Stimulated activated CD4-positive, alpha-beta T cell treated with anti-CD3 and anti-CD28 coated beads, Interleukin-15, amount 100 ng/mL, for 1 hour (primary cell): ENCODE measurements at places on chromosomes 4 and X.

DNA sequence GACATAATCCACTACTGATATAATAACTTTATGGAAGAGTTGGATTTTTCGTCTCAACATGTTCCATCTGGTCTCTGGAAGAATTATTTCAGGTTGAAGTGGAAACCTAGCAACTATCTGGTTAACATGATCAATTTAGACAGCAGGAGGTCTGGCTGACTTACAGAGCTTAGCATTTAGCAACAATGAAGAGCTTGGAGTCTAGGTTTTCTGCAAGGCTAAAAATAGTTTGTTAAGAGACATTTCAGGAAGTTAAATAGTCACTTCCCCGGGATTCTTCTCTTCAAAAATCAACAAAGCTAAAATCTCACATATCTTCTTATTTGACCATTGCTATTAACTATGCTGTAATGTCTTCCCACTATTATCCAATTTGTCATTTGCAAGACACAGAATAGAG is 418.6 kb upstream of the DIPK2B start:
- no peak for DNase-seq

DNA sequence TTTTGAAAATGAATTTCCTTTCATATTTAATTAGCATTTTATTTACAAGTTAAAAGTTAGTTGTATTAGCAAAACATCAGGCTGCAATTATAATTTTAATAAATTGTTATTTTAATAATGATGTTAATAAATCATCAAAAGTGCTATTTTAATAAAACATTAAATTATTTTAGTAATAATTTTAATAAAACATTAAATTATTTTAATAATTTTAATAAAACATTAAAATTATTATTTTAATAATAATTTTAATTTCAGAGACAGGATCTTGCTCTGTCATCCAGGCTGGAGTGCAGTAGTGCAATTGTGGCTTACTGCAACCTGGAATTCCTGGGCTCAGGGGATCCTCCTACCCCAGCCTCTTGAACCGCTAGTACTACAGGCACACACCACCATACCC is 10.8 kb downstream of the RAP2C start:
- no peak for DNase-seq

- DNase-seq: no peak
These were observed 54.2 kb downstream of the SCD5 start for GRCh38 chr4:82744284-82744968.

DNA sequence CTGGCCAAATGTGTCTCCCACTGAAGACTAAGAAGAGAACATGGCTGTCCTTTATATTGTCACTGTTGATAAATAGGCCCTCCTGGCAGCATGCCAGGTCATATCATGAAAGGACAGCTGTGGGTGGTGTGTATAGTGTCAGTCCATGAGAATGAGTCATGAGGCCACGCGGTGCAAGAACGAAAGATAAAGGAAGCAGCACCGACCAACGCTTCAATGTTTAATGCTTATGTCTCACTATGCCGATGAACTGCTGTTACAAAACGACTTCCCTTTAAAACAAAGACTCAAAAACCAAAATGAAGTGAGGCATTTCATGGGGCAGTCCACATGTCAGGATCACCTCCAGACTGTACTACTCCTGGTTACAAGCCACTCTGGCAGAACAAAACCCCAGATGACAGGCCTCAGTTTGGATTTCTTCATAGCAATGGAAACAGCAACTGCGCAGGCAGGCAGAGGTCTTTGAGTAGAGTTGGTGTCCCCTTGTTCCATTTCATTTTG is 5.2 kb upstream of the TCEANC start:
- peak; percentile 17 for DNase-seq

DNA sequence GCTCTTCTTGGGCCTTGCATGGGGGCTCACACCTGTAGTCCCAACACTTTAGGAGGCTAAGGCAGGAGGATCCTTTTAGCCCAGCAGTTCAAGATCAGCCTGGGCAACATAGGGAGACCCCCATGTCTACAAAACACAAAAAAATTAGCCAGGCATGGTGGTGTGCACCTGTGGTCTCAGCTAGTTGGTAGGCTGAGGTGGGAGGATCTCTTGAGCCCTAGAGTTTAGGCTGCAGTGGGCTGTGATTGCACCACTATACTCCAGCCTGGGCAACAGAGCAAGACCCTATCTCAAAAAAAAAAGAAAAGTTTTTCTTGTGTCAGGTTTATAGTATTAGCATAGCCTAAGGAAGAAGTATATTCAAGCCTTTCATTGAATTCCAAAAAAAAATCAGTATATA is 30.8 kb upstream of the FAM241A start:
- no peak for DNase-seq

DNA sequence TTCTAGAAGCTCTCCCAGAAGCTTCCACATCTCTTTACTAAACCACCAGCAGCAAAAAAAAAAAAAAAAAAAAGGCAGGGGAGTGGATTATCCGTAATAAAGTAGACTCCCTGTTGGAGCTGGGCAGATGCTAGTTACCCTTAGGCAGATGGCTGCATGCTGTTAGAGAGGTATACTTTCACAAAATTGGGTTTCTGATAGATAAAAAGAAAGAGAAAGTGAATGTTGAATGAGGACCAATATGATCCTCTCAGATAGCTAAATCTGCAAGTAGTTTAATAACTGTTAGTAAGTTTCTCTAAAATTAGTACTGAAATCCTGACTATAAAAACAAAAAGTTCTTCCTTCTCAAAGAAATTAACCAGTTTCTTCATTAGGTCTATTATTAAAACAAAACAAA is 195.4 kb downstream of the ANAPC10 start:
- no peak for DNase-seq

DNA sequence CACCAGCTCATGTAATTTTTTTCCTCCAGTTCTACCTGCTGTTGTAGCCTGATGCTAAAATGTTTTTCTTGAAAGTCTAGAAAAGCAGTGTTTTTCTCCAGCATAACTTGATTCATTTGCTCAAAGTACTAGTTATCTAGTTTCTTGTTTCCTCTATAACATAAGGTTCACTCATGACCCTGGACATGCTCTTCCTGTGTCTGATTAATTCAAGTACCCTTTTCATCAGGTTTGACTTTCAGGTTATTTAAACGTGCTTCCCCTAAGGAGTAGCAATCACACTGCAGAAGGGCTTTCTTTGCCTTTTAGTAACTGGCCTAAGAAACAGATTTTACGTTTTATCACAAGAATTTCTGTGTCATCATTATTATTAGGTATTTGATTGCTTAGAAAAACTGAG is 66.8 kb upstream of the EGFL6 start:
- DNase-seq: no peak

DNA sequence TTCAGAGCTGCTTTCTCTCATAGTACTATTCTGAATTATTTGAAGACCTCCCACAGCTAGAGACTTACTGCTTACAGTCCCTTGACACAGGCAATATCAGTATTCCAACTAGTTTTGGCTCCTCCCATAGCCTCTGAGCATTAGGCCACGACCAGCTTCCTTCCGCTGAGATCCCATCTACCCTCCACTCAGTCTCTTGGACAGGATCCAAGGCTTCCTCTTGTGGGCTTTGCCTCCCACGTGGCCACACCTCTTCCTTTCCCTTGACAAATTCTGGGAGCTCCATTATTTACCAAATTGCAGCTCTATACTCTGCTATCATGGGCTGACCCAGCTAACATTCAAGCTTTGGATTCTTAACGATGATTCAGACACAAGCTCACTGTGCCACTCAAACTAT is 470.4 kb upstream of the GALNT7 start:
- DNase-seq: no peak

DNA sequence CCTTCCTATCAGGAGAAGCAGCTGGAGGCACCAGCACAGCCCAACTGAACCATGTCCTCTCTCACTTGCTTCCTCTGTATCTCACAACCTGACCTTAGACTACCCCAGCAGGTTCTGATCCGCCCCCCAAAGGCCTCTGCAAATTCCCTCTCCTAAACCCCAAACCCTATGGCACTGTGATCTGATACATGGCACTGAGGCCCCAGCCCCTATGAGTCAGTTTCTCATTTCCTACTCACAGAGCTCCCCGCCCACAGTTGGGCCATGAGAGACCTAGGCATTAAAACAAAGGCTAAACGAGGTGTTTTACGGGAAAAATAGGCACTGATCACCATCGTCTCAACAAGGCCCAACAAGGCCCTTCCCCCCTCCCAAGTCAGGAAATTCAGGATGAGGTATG is 19.1 kb downstream of the SASH3 start:
- DNase-seq: no peak

- DNase-seq: no peak
These were observed 52.5 kb downstream of the SYNPO2 start for GRCh38 chr4:118941149-118941548.

DNA sequence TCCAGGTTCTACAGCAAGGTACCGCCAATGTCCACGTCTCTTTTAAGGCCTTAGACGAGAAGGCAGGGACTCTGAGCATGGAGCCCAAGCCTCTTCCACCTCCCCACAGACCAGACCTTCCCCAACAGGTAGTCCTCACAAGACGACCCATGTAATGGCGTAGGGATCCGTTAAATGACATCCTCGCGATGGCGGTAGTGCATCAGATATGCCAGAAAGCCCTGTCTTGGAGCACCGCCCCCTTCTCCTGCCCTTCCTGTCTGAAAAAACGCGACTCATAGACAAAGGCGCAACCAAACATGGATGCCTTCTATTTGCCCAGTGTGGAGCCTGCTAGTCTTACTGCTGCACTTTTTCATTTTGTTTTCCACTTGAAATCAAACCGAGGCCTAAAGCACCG is 185.4 kb downstream of the OR13H1 start:
- DNase-seq: no peak

DNA sequence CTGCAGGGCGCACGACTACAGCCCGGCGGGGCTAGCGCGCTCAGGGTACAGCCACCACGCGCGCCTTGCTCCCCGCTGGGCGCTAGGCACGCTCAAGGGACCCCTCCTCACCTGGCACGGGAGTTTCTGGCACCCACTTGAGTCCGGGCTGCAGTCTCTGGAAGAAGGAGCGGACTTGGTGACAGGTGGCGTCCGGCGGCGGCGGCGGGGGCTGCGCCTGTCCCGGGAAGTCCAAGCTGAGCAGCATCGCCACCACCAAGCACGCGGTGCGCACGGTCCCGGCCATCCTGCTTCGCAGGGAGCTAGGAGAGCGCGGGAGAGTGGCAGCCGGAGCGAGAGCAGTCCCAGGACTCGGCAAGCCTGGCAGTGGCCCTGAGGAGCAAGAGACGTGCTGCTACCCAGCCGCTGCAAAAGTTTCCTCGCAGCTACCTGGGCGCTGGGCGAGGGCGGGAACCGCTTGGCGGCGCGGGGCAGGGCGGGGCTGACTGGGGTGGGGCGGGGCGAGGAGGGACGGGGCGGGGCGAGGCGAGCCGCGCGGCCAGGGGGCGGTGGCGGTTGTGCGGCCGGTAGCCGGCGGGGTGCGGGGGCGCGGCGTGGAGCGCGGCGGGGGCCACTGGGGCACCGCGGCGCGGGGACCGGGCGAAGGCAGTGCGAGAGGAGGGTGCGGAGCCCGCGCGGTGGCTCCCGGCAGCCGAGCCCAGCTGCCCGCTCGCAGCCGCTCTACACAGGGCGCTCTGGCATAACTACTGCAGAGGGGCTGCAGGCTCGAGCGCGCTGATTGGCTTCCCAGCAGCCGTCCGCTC is at the start of gene GPC3:
Gene GPC3, minus strand, starts transcription at position 431 of the 803 bp plus-strand sequence.
- DNase-seq: peak; percentile 12

DNA sequence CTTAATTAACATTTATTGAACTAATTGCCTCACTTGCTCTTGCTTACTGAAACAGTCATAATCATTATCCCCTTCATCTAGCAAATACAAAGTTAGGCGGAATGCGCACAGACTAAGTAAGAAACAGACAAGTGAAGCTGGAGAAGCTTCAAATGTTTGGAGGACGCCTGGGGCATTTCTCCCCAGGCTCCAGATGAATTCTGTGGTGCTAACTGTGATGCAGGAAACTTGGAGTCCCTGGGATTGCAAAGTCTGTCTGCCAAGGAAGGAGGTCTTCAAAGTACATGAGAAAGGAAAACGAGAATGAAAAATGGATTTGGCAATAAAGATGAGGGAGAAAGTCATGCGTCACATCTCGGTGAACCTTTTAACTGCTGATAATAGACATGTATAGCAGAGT is 23.6 kb upstream of the MFAP3L start:
- no peak for DNase-seq

GRCh38 chr4:60652933-60653332 is 547.2 kb upstream of the ADGRL3 start:
- no peak for DNase-seq

- no peak for DNase-seq
These were observed 60.9 kb downstream of the ADGRA3 start for GRCh38 chr4:22454955-22455354.

- no peak for DNase-seq
These were observed 2038.9 kb upstream of the ADGRL3 start for GRCh38 chr4:59161249-59161648.

DNA sequence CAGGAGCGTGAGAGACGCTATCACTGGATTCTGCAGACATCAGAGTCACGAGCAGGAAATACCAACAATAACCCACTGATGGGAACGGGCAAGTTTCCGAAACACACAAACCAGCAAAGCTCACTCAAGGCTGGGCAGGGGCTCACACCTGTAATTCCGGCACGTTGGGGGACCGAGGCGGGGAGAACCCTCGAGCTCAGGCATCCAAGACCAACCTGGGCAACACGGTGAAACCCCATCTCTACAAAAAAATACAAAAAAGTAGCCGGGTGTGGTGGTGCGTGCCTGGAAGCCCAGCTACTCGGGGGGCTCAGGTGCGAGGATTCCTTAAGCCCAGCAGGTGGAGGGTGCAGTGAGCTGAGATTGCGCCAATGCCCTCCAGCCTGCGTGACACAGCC is 17.2 kb upstream of the GTPBP6 start:
- DNase-seq: no peak

DNA sequence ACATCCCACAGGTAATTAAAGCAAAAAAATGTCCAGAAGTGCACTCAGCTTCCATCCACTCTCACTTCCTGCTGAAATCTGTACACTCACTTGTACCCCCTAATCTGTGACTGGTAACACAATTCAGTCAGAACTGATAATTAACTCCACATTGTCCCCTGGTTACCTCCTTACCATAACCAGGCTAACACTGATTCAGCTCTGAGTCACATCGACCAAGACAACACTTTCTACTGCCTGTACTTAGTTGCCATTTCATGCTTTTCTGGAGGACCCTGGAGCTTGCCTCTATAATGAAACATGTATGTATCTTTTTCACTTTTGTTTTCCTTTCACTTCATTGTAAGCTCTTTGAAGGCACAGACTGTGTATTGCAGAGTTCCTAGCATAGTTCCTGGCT is 130.9 kb upstream of the GABRG1 start:
- no peak for DNase-seq

GRCh38 chrX:2829469-2830246 is 928 bp downstream of the GYG2 start:
- no peak for DNase-seq

DNA sequence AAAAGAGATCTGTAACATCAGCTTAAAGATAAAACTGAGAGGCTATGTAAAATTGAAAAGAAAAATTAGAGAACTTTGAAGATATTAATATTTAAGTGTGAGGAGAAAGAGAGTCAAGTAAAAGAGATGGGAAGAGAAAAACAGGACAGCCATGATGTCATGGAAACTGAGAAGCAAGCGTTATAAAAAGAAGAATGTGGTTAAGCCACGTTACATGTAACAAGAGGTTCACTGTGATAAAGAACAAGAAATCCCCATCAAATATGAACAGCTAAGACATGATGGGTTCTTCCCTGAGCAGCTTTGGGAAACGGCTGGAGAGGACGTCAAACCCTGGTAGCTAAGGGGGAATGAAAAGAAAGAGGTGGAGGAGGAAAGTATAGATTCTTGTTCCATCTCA is 1269.3 kb upstream of the TENM3 start:
- no peak for DNase-seq
